ENCODE measurements at places on chromosomes 1 and 21. TPM values are rescaled to one million over a fixed set of nuclear protein-coding genes. Genes with fewer than 3 reads are reported as not detected.

Gene AADACL4
- not detected for total RNA-seq

Gene HPDL
- total RNA-seq, result 2.4 TPM

Gene SPEN
- total RNA-seq, result 40.1 TPM

Gene DNAJC28
- total RNA-seq, result 3.8 TPM

Gene TNFRSF8
- not detected for total RNA-seq

Gene FNDC5
- 9.6 TPM for total RNA-seq

Gene RAD54L
- total RNA-seq, result 22.2 TPM

Gene KCNE1
- total RNA-seq, result not detected

Gene EXTL1
- 2.1 TPM for total RNA-seq

Gene RNF19B
- total RNA-seq, result 11.5 TPM

Gene SDF4
- total RNA-seq, result 16.6 TPM

Gene TLR5
- 0.68 TPM for total RNA-seq

Gene PLA2G2F
- total RNA-seq, result not detected

Gene IL22RA1
- not detected for total RNA-seq

All from neural progenitor cell (in vitro differentiated cells).